Stimulated activated CD8-positive, alpha-beta memory T cell treated with anti-CD3 and anti-CD28 coated beads, Interleukin-2, amount 100 ng/mL, for 1 hour (primary cell): ENCODE measurements at places on chromosomes 3 and 15.
A peak's percentile ranks its signal among the peaks of the same experiment; 100 is the strongest.

DNA sequence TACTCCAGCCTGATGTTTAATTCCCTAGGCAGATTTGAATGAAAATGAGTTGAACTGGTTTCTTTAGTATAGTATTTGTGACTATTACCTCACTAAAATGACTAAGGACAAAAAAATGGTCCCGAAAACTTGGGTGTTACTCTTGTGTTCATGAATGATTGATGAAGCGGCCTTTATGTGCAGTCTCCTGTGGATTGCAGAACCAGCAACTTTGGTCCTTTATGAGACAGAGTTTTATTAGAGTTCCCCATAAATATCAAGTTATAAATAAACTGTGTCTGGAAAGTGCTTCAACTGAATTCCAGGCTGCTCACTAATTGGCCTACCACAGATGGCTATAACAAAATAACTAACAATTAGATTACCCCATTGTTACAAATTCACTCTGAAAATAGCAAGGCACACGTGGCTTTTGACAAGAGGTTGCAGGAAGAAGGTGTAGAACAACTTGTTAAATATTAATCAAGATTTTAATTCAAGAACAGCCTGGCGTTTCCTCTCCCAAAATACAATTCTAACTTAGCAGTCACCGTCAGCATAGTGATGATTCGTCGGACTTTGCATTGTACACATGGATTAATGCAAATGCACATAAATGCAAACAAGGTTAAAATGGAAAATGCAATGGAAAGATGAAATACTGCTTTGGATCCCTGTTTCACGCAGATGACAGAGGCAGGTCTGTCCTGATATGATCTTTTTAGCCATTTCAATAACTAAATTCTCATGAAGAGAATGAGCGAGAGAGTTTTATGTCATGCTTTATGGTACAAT, 567.3 kb upstream of the ZNF717 start:
- DNase-seq = no peak

DNA sequence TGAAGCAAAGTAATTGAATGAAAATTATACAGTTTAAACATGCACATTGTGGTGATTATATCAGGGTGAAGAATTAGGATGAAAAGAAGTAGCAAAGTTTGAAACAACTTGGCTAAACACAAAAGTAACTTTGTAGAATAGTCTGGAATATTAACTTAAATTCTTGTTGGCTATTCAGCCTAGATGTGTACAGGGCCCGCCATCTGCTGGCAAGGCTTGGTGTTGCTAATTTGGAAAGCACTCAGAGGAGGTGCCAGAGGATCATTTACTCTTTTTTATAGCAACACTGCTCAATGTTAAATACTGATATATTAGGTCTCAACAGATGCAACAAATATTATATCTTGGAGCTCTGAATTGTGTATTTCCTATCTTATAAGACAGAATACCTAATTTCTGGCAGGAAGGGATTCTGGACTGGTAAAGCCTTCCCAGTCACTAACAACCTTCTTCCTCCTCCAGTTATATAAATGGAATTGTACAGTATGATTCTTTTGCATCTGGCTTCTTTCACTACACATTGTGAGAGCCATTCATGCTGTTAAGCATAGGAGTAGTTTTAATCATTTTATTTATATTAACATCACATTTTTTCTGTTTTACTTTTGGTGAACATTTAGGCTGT, 36.1 kb downstream of the TTC23 start:
- peak; percentile 7 for DNase-seq

DNA sequence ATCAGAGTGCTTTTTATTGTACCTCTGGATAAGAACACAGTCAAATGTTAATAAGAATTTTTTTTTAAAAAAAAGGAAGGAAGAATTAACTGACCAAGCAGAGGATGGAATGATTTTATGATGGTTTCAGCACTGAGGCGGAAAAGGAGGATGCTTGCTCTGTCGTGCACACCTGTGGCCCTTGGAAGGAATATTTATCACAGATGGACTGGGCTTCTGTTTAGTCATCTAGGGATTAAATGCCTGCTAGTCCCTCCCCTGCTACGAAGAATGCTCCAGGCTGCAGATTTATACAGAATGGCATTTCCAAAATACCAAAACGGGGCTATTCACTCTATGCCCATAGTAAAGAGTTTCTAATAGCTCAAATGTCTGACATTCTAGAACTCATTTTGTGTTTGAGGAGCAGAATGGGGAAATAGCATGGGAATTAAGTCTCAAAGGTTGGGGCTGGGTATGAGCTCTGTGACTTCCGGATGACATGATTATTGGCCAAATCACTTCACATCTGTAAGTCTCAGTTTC, 92.8 kb upstream of the BCL6 start:
- no peak for DNase-seq

- DNase-seq = no peak
Measured at GRCh38 chr15:100189849-100190248, 151.9 kb downstream of the ADAMTS17 start.

- DNase-seq = no peak
Measured at GRCh38 chr15:67781061-67781460, 44.2 kb upstream of the SKOR1 start.

DNA sequence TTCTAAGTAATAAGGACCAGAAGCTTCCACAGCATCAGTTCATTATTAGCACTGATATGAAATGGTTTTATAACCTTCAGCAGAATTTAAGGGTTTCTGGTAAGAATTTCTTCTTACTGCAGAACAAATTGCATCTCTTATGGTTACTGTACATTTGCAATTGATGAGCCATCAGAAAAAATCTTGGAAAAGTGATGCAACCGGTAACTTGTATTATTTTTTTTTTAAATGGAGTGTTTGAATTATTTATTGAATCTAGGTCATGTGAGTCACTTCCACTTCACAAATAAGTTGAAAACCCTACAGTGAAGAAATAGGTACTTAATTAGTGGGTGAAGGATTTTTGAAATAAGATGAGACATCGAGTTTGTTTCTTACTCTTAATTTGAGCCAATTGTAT, 786.0 kb downstream of the TUSC7 start:
- DNase-seq = no peak

DNA sequence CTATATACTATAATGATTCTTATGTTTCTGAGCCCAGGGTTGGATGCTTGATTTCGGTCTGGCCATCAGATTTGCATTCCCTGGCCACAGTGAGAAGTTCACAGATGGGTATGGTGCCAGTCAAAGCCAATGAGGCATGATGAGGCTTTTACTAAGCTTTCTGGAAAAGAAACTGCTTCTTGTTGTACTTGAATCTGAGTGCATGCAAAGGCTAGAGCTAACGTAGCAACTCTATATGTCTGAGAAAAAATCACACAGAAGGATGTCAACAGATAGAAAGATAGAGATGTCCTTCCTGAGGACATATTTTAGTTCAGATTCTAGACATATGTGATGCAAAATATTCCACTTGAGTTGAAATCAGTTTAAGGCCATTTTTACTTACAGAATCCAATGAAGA, 608.1 kb downstream of the ROBO1 start:
- no peak for DNase-seq

- DNase-seq = no peak
Measured at GRCh38 chr3:122993124-122993978, 34.2 kb downstream of the SEMA5B start.

- no peak for DNase-seq
Measured at GRCh38 chr3:126287536-126288241, 69.5 kb downstream of the KLF15 start.

- DNase-seq = no peak
Measured at GRCh38 chr15:85890620-85890980, 95.9 kb upstream of the KLHL25 start.

- DNase-seq = no peak
Measured at GRCh38 chr3:173761161-173761560, 363.6 kb downstream of the NLGN1 start.

DNA sequence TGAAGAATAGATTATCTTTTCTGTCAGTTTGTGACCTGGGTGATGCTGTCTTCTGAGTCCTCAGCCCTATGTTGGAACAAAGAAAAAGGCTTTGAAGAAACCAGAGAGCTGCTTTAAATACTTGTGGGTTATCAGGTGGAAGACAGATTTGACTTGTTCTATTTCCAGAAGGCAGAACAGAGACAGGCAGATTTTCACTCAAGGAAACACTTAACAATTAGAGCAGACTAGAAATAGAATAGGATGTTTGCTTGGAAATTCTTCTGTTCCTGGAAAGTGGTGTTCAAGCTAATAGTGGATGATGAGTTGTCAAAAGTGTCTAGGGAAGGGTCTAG, 219.4 kb downstream of the UBE2E2 start:
- no peak for DNase-seq

GRCh38 chr3:194738254-194739093, 52.8 kb downstream of the FAM43A start:
- DNase-seq = no peak

GRCh38 chr15:79065706-79066376, 24.7 kb downstream of the RASGRF1 start:
- no peak for DNase-seq

DNA sequence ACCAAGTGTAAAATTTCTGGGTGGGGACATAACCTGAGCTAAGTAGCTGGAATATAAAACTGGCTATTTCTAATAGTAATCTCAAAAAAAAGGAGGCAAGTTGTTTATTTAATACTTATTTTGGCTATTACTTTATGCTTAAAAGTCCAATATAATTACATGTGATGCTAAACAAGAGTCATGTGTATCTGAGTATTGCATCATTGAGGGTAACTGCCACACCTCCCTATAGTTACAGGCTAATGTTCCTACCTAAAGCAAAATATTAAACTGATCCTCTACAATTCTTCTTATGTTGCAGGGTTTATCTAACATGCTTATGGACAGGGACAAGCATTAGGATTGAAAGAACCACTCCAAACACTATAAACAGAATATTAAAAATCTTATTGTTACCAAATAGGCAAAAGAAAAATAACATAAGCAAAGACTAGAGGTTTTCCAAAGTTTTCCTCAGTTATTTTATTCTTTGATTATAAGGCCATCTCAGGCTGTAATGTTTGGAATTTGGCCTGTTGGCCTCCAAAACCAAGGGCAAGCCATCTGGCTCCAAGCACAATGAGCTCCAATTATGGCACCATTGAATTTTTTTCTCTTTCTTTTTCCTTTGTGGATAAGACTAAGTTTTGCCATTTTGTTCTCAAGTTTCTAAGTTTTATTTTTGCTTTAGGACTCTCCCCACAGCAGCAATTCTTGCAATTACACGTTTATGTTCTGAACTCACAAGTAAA, 75.8 kb upstream of the ABI3BP start:
- DNase-seq = no peak

- no peak for DNase-seq
Measured at GRCh38 chr15:85583923-85584390, 203.6 kb downstream of the AKAP13 start.

- no peak for DNase-seq
Measured at GRCh38 chr3:57652203-57652602, 40.7 kb downstream of the DENND6A start.
